Non-pigmented ciliary epithelial cell (primary cell): ENCODE measurements at places on chromosomes 7 and 10.

- DNase-seq, result no peak
Observed at GRCh38 chr7:98213888-98214810, 2.9 kb downstream of the BHLHA15 start.

DNA sequence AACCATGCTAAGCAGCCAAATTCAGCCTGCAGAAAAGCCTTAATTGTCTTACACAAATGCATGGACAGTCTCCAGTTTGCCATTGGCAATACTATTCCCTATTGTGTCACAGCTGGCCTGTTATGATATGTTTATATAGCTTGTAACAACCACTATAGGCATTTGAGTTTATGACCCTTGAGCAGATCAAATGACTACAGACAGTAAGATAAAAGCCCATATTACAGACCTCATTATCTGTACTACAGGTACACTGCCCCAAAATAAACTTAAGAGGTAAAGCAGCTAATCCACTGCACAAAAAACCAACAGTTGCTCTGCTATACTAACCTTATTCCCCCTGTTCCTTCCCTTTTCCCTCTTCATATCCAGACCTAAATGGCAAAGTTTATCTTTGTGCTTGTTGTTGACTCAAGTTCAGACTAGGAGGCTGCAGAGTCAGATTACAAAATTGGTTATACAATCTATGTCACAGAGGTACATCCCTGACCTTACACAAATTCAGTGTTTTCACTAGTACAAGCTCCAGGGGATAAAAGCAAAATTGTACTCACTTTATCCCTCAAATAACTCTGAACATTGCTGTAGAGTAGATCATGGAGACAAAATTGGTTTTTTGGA lies 218.4 kb downstream of the GRM8 start:
- no peak for DNase-seq

- DNase-seq, result peak; percentile 31
Observed at GRCh38 chr7:139682136-139683013, 95.4 kb downstream of the HIPK2 start.

DNA sequence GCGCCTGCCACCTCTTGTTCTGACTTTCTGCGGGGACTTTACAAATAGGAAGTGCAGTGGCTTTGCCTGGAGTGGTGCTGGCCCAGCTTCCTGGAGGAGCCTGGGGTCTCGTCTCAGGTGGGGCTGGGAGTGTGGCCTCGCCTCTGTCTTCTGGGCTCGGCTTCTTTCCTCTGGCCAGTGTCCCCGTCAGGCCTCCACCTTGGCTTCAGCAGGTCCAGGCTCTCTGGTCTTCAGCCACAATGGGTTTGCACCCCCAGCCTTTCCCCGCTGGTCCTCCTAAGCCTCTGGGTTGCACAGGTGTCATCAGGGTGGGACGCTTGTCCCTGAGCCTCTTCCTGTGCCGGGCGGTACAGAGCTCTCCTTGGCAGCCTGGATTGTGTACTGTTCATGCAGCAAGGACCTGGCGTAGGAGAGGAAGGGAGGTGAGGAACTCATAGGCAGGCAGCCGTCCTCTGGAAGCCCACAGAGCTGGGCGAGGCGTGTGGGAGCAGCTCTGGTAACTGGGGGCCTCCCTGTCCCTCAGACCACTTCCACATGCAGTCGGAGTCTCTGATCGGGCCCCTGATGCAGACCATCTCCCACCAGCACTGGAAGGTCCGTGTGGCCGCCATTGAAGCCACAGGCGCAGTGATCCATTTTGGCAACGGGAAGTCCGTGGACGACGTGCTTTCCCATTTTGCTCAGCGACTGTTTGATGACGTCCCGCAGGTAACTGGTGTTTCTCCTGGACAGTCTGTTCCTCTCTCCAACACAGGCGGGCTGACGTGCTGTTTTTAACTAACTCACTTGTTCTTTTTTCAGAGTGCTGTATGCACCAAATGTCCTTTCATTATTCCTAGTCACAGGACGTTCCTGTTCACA lies 2.3 kb upstream of the PRKAR1B start:
- DNase-seq, result no peak

DNA sequence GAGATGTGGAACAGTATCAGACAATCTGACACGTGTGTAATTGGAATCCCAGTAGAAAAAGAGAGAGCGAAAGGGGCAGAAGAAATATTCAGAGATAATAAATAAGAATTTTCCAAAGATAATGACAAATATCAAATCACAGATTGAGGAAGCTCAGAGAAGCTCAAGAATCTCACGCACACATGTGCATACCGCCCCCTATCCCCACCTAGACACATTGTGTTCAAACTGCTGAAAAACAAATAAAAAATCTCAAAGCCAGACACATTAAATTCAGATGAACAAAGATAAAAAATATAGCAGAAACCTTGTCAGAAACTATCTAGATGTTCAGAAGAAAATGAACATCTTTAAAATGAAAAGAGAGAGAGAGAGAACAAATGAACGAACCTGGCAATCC lies 17.2 kb downstream of the SFR1 start:
- DNase-seq, result no peak

DNA sequence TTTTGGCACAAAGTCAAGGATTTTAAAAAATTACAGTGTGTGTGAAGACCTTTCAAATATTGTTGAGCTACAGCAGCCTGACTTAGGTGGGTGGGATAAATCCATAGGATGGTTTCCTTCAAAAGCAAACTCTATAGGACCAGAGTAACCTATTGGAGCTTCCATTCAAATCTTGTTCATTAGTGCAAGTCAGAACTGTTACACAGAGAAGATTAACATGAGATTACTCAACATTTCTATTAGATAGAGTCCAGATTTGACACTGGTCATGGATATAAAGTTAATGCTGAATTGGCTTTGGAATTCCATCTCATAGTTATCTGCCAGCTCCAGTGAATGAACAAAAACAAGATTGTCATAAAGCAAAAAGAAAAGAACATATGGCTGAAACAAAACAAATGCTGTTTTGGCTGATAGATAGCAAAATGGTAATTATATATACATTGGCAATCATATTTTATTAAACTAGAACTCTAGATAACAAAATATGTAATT lies 129.6 kb upstream of the SEMA3A start:
- no peak for DNase-seq

GRCh38 chr10:24958091-24958720 lies 5.8 kb upstream of the PRTFDC1 start:
- DNase-seq, result peak; percentile 69

DNA sequence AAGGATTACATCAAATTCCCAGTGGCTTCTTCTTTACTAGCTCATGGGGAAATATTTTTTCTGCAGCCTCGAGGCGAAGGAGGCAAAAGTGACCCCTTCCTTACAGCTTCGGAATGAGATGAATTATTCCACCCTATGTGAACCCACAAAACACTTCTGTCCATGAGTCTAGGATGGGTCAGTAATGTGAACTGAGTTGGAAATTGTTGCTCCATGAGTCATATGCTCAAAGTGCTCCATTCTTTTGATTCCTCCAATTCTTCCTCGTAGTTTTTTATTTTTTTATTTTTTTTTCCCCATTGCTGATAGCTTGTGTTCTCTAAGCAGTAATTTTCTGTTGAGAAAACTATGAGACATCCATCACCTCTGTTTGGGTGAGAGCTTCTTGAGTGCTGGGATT lies 31.7 kb upstream of the FAM204A start:
- peak; percentile 68 for DNase-seq

- DNase-seq, result no peak
Observed at GRCh38 chr10:3578159-3578558, 206.8 kb downstream of the KLF6 start.

- no peak for DNase-seq
Observed at GRCh38 chr7:109009636-109010035, 440.0 kb downstream of the DNAJB9 start.

GRCh38 chr7:20653636-20654035 lies 38.2 kb downstream of the ABCB5 start:
- no peak for DNase-seq

DNA sequence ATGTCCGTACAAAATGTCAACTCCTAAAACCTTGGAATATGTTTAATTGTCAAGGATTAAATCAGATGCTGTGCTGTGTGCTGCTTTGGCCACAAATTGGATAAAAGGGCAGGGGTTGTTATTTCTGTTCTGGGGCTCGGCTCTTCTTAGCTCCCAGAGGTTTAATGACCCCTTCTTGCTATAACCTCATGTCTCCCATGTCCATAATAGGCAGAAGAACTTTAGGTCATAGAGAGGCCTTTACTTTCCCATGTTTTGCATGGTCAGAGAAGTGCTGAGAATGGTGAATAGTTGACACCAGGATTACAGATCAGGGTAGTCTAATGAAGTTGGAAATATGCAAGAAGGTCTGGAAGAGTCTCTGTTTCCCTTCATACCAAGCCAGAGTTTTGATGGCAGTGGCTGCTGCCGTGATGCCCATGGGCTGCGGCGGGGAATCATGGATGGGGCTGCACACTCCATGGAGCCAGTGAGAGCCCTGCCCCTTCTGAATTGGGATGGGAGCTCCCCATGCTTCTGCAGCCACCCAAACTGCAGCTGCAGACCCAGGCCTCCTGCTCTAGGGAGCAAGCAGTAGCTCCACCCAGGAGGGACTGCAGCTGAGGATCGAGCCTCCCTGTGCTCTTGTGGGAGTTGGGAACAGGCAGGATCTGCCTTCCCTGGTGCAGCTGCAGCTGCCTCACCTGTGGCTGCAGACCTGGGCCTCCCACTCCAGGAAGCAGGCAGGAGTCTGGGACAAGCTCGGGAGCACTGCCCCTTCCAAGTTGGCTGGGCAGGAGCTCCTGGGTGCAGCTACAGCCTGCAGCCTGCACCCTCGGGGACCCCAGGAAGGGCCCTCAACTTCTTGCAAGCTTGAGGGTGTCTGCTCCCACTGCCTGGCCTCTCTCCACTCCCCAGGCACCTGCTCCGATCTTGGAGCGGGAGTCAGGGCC lies 23.1 kb upstream of the STEAP4 start:
- DNase-seq, result no peak

- no peak for DNase-seq
Observed at GRCh38 chr10:51743146-51743545, 43.8 kb upstream of the CSTF2T start.

DNA sequence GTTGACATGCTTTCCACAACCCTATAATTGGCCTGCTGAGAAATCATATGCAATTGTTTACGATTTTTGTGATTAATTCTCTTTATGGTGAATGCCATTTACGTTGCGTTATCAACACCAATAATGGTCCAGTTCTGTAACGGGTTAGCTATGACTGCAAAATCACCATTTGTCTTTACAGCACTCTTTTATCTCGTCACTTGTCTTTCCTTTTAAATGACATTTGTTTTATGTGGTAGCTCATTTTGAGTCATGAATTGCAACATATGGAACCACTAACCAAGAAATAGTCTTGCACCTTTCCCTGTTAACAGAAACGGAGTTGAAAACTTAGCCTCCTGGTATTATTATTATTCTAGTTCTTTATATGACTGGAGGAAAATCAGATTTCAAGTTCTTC lies 3.1 kb upstream of the KIAA1217 start:
- DNase-seq, result no peak

GRCh38 chr7:58086461-58086860 lies 636.5 kb downstream of the ZNF716 start:
- DNase-seq, result no peak

- DNase-seq, result no peak
Observed at GRCh38 chr7:33062023-33062781, at the start of gene NT5C3A. TSS of gene NT5C3A (minus strand) at chr7:33062776. CDS start at chr7:33062705, 71 bp downstream.

GRCh38 chr10:28400681-28401080 lies 97.8 kb upstream of the MPP7 start:
- DNase-seq, result no peak

GRCh38 chr7:120218712-120219111 lies 54.3 kb upstream of the KCND2 start:
- DNase-seq, result no peak

- no peak for DNase-seq
Observed at GRCh38 chr7:45146531-45147379, 10.8 kb upstream of the RAMP3 start.

GRCh38 chr7:116588641-116589594 lies 64.1 kb downstream of the CAV1 start:
- no peak for DNase-seq

GRCh38 chr10:13865758-13866491 lies 279.2 kb downstream of the PRPF18 start:
- DNase-seq, result no peak

GRCh38 chr10:33815776-33816175 lies 481.3 kb upstream of the NRP1 start:
- no peak for DNase-seq

DNA sequence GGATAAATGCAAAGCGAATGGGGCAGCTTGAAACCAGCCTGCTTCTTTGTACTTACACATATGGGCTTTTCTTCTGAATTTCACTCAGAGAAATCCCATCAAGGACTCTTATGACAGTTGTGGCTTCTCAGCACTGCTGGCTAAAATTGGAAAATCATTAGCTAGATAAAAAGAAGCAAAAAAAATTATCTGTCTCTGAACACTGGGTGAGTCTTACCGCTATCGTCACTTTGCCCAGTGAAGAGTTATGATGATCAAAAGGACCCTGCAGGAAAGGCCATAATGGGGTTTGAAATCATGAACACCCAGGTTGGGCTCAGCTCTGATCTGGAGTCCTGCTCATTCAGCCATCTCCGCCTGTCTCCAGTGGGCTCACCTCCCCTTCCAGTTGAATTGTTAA lies 34.3 kb downstream of the AOAH start:
- no peak for DNase-seq

DNA sequence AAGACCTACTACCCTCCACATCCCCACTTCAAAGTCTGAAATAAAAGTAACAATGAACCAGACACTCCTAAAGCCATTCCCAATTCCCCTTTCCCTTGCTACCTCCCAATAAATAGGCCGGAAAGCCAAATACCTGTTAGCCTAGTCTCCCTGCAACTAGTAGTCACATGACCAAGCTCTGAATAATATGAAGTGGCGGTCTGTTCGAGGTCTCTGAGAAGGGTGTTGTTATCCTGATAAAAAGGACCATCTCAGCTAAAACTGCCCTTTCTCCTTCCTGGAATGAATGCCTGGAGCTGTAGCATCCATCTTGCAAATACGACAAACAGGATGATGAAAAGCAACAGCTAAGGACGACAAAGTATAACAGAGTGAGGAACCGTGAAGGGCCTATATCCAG lies 6.0 kb downstream of the KIF5B start:
- no peak for DNase-seq

DNA sequence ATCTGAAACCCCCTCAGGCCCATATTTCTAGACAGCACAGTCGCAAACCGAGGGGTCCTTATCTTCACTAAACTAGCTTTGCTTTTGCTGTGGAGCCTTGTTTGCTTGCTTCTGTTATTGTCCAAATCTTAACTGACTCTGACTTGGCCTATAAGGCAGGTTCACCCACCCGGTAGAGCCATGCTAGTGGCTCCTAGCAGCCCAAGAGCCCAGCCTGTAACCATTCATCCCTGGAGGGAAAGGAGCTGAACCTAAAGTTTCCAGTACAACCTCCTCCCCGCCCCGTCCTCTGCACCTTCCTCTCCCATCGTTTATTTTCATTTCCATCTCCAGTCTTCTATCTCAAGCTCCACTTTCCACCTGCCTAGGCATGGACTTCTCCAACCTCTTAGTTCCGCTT lies 345.7 kb downstream of the PTPRN2 start:
- no peak for DNase-seq
